ENCODE measurements at places on chromosomes 3 and 15.

DNA sequence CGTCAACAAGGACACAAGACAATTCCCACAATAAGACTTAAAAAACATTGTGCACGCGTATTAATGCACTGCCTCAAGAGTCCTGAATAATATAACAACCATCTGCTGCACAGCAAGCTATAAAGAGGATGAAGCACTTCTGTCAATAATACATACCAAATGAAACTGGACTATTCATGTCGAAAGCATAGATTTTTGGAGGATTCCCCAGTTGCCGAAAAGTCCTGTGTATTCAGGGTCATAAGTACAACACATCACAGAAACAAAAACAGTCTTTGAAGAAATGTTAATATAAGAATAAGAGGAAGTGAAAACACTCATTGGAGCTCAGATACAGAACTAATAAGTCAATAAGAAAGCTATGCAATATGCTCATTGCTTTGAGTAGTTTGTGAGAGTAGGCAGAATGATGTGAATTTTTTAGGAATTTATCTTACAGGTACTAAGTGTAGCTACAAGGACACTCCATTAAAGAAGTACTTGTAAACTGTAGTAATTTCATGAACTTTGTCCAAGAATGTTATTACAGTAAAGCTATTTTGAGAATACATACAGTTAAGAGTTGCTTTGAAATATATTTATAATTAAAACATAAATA lies 31.6 kb downstream of the CBLB start:
- no peak for DNase-seq

DNA sequence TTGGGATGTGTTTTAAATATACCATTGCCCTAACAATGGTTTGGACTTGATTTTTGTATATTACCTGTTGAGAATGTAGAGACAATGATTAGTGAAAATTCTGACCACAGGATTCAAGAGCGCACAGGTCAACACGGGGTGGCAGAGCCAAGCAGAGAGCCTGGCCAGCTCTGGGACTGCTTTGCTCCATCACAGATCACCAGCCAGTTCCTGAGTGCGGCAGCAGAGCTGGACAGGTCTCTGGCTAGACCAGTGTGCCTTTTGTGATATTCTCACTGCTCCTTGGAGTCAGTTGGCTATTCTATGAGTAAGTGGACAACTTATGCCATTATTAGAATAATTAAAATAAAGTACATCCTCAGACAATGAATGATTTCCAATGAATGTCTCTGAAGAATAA lies 351.2 kb upstream of the ATP10A start:
- no peak for DNase-seq

- DNase-seq = peak; percentile 57
Observed at GRCh38 chr3:38117748-38118420, 19.0 kb downstream of the ACAA1 start.

GRCh38 chr3:183576487-183577107 lies 21.1 kb upstream of the KLHL6 start:
- no peak for DNase-seq

DNA sequence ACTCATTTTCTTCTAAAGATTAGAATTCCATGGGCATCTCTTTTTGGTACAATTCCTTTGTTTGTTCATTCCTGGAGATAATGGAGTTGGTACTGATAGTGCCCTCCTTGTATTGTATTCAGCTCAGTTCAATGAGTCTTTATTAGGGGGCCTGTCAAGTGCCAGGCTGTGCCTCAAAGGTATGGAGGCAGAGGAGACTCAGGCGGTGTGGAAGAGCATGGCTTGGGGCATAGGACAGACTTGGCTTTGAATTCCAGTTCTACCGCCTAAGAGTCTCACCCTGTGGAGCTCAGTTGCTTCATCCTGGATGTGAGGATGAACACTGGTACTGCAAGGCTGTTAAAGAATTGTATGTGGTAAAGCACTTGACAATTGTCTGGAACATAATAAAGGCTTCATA lies 196.6 kb upstream of the IL12A start:
- DNase-seq = no peak

GRCh38 chr15:87661454-87662355 lies 594.8 kb downstream of the NTRK3 start:
- DNase-seq = no peak

DNA sequence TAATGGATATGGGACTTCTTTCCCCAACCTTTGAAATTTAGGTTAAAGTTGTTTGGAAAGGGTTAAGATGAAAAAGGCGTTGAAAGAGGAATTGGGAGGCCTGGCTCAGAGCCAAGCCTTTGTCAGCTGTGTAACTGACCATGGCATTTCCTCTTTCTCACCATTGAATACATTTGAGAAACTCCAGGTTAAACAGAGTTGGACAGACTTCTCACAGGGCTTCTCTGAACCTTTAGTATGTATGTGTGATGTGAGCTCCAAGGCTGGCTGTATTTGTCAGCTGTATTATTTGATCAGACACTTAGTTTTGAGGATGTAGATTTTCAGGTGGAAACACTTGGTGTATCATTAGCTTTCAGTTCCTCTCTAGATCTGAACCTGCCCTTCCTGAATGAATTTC lies 136.4 kb upstream of the GOLGA6L4 start:
- no peak for DNase-seq

DNA sequence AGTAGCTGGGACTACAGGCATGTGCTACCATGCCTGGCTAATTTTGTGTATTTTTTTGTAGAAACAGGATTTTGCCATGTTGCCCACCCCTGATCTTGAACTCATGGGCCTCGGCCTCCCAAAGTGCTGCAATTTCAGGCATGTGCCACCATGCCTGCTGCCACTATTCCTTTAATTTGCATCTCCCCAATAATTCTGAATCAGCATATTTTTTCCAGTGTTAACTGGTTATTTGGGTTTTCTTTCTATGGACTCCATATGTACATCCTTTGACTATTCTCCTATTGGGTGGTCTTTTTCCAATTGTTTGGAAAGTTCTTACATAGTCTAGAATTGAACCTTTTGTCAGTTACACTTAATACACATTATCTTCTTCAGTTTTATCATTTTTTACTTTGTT lies 28.1 kb downstream of the HLTF start:
- DNase-seq = no peak

- no peak for DNase-seq
Observed at GRCh38 chr15:76839173-76839572, 66.0 kb downstream of the SCAPER start.

- DNase-seq = no peak
Observed at GRCh38 chr3:25594007-25594502, 70.7 kb downstream of the TOP2B start.

GRCh38 chr3:186624598-186624997 lies 11.7 kb downstream of the AHSG start:
- no peak for DNase-seq

DNA sequence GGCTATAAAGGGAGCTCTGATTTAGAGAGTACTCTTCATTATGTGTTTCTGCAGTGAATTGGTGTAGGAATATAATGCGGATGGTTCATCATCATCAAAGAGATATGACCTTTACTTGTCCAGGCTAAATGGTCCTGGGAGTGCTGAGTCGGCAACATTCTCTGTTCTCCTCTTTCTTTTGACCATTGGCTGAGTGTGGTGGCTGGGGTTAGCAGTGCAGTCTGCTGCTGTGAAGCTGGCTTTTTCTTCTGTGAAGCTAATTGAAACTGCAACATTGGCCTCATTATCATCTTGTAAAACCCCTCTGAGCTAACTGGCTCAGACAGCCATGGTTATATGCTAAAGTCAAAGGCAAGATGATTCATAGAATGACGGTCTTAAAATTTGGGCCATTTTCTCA lies 83.8 kb downstream of the THRB start:
- no peak for DNase-seq

- no peak for DNase-seq
Observed at GRCh38 chr3:151404316-151404715, 19.8 kb upstream of the P2RY12 start.

- no peak for DNase-seq
Observed at GRCh38 chr3:40624189-40624769, 99.5 kb downstream of the ZNF621 start.

All from stimulated activated CD8-positive, alpha-beta memory T cell treated with anti-CD3 and anti-CD28 coated beads, Interleukin-4, amount 100 ng/mL, for 4 hours (primary cell).